Activated CD4-positive, alpha-beta T cell treated with anti-CD3 and anti-CD28 coated beads, Interleukin-2, amount 50 U/mL, for 16 hours (primary cell): ENCODE measurements at places on chromosomes 7 and 10.

DNA sequence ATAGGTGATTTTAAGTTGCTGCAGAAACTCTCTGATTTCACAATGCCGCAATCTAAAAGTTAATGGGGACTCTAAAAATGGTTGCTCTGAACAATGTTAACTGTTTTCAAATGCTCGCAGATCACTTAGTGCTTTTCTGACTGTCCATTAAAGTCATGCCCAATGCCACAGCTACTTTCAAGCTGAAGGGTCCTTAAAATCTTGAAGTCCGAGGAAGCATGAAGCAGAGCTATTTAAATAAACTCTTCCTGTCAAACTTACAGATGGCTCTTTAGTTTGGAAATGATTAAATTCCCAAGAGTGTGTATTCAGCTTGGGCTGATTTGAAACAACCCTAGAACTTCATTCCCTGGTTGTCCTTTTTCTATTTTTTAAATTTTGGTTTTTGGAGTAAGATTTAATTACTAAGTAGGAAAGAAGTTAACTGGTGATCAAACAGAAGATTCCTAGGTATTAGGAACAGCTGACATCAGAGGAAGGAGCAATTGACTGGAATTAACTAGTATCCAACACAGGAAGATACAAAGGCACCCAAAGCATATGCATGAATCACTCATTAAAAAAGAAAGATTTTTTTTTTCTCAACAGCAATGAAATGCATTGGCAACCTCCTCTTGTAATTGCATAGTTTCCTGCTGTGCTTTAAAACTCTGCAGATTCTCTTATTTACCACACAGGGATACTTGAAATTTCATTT is 105.1 kb downstream of the NRP1 start:
- no peak for DNase-seq

DNA sequence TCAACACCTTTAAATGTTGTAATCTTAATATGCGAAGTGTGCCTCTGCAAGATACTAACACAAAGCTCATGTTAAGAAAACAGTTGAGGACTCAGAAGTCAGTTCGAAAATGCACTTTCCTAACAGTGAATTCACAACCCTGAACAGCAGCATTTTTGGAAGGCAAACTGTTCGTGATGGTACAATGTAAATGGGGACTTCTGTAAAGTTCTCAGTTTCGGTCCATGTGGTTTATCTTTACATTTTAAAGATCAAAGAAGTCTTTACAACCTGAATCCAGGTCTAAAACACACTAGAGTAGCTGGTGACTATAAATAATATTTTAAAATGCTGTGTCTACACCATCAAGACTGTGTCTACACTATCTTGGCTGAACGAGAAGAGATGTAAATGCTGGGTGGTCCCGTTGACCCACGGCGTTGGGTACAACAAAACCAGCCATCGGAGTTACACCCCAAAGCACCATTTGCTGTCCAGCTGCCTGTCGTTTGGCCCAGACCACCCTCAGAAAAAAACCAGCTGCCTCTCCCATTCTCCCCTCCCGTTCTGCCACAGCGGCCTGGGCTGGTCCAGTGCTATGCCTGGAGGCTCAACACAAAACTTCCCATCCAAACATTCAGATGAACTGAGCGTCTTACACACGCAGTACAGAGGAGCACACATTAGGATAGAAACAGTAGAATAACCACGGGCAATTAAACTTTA is 42.9 kb downstream of the MKI67 start:
- DNase-seq: no peak

DNA sequence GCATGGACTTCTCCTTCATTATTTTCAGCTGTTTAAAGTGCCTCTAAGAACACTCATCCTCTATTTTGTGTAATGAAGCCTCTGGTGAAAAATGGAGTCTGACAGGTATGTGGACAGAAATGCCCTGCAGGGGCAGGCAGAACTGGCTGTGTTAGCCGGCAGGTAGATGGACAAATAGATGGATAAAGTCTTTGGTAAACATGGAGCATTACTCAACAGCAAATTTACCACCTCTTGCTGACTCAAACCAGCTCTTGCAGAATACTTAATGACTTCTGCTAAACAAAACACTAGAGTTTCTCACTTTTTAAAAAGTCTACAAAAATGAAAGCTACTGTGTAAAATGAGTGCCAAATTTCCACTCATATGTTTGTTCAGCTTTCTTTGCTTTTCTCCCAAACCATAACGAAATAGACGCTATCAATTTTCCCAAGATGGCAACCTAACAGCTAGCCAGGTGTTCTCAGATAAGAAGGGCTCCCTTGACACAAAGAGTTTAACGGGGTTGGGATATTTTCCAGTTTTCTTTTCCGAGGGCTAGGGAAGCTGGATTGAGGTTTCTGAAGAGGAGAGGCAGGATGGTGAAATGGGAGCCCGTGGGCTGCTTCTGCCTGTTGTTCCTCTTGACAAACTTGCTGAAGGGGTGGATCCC is 71.9 kb upstream of the HABP2 start:
- DNase-seq: no peak

DNA sequence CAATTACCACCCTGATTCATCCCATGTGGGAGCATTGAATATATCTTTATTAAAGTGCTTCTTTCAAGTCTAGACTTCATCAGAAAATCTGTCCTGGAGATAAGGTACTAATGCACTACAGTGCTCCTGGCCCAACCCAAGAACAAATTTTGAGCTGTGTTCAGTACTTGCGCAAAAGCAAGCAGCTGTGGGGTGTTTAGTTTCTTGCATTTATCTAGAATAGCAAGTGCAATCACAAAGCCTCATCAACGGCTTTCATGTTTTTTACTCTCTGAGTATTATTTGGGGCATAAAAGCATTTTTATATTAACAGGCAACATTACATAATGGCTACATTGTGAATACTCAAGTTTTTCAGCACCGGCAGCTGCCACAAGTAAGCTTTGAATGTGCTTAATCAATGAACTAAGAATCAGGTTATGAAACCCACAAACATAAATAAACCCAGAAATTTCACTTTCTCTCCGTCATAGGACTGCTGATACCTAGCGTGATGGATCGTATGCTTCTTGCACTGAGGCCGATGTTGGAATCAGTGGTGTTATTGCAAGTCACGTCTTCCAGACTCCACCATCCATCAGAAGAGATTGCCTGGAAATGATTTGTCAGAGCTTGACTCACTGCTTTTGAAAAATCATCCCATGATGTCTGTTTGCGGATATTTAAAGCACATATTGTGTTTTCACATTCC is 113.1 kb downstream of the CTTNBP2 start:
- no peak for DNase-seq

- DNase-seq: no peak
These were observed 15.3 kb upstream of the TSGA13 start for GRCh38 chr7:130701650-130702049.
